Right cardiac atrium (tissue), 5 donors: ENCODE measurements at places on chromosomes 7 and 10.

GRCh38 chr10:97813311-97813710 lies 36.3 kb upstream of the GOLGA7B start:
- no peak for DNase-seq

GRCh38 chr7:97971120-97971989 lies 18.6 kb downstream of the OCM2 start:
- DNase-seq: no peak

DNA sequence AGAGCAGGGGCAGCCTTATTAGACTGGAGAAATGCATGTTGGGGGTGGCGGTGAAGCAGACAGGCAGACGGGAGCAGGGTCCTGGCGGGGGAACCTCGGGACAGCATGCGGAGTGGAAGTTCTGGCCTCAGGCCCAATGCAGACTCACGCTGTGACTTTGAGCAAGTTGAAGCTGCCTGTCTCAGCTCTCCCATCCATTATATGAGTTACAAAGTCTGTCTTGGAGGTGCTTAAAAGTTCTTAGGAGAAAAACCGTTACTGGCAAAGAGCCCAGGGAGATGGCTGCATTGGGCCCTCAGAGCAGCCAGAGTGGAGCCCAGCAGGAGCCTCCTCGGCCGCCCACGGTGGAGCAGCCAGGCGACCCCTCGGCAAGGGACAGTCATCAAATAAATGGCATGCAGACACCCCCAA lies 509.5 kb downstream of the PLXNA4 start:
- DNase-seq: peak; percentile 67

DNA sequence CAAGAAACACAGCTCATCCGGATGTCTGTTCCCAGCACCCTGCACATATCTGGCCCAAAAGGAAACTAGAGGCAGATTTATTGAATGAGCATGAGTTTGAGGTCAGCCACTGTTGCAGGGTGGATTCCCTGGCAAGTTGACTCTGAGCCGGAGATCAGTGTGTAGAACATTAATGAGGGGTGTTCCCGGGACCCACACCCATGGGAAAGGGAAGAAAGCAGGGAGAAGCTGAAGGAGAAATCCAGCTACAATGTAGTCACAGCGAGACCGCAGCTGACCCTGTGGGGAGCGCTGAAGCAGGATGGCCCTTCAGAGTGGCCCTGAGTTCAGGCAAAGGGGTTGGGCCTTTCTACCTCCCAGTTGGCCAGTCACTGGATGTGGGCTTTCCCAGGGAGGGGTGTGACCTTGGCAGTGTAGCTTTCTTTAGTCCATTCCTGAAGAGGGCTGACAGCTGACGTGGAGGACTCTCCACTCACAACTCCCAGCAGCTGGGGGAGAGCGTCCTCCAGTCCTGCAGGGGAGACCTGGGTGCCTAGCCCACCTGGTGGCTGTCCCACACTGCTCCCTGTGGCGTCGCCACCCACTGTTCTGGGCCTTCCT lies 324.2 kb upstream of the ZMIZ1 start:
- peak; percentile 69 for DNase-seq

DNA sequence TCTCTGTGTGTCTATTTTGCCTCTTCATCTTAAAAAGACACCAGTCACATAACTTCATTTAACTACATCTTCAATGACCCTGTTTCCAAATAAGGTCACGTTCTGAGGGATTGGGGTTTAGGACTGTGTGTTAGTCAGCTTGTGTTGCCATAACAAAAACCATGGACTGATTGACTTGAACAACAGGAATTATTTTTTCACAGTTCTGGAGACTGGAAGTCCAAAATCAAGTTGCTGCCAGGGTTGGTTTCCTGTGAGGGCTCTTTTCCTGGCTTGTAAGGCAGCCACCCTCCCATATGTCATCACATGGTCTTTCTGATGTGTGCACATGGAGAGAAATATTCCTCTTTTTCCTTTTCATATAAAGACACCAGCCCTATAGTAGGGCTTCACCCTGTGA lies 55.3 kb downstream of the REEP3 start:
- DNase-seq: no peak

GRCh38 chr7:128742206-128742605 lies 3.0 kb downstream of the CALU start:
- no peak for DNase-seq

DNA sequence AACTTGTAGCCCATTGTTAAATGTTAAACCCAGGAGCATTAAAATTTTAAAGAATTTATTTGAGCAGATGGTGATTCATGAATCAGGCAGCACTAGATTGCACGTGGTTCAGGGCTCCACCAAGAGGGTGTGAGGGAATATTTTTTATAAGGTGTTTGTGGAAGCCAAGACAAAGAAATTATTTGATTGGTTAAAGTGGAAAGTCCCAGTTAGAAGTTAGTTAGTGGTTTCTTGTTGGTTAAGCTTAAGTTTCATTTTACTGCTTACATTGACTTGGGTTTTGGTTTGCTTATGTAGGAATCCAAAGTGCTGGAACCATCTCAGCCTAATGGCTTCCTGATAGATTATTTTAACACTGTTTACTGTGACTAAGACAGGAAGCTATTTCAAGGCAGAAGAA lies 906.2 kb downstream of the LRMDA start:
- no peak for DNase-seq

DNA sequence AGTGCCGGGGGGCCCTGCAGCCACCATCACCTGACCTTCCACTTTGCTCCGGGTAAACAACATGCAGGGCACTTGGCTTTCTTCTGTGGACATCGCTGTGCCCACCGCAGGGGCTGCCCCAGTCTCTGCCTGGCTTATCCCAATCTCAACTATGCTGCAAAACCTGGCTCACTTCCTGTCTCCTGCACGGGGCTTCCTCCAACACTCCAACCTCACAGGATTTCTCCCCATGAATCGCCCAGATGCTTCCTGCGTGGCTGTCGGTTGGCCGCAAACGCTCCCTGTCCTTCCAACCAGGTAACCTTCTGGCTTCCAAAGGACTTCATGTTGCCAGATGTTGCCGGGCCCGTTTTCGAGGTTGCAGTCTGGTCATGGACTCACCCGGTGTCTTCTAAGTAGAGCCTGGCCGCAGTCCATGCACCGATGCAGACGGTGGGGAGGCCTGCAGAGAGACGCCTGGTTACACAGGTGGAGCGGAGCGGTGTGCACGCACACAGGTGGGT lies 109.0 kb downstream of the VIPR2 start:
- no peak for DNase-seq
